ENCODE measurements at places on chromosomes 12 and 14.

DNA sequence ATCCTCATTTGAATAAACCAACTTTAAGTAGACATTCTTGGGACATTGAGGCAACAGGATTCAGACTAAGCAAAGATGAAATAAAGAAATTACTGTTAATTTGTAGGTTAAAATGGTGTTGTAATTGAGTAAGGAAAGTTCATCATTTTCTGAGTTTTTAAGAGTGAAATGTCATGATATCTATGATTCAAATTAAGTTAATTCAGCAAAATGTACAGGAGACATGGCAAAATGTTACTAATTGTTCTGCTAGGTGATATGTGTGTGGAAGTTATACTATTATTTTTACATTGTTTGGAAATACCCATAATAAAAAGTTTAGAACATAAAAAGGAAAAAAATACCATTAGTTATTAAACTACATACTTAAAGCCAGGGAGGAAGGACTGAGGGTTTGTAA, 55.0 kb upstream of the EGLN3 start:
- DNase-seq = no peak

DNA sequence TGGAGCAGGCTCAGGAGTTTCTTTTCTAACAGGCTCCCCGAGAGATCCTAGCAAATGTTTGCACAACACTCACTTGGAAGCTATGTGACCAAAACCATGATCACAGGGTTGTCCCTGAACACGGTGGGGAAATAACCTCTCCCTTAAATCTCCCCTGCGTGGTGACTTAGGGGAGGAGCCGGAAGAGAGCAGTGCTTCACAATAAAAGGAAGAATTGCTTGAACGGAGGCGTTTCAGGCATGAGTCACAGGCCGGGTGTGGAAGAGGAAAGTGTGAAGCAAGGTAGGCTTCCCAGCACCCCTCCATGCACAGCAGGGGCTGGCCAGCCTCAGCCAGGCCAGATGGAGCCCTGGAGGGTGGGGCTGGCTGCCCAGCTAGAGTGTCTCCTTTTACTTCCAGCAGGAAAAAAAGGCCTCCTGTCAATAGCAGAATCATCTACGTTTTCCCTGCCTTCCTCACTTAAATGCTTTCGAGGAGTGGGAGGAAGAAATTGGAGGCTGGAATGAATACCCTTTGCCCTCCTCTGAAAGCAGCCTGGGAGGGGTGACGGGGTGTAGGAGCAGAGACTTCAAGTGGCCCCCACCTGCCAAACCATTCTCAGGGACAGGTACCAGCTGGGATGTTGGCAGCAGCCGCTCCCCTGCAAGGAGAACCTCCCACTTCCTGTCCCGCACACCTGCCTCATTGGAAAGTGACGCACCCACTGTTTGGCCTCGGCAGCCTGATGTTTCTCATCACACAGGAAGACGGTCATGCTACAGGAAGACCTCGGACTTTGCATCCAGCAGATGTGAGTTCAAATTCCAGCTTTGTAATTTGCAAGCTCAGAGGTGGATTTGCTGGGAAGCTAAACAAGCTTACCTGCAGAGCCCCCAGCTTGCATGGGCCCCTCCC, 30.1 kb upstream of the PPP2R5C start:
- DNase-seq = peak; percentile 79

GRCh38 chr12:6416596-6416995, 28.2 kb upstream of the CD27 start:
- DNase-seq = no peak

- no peak for DNase-seq
Observed at GRCh38 chr12:39144613-39145061, 239.2 kb upstream of the CPNE8 start.

DNA sequence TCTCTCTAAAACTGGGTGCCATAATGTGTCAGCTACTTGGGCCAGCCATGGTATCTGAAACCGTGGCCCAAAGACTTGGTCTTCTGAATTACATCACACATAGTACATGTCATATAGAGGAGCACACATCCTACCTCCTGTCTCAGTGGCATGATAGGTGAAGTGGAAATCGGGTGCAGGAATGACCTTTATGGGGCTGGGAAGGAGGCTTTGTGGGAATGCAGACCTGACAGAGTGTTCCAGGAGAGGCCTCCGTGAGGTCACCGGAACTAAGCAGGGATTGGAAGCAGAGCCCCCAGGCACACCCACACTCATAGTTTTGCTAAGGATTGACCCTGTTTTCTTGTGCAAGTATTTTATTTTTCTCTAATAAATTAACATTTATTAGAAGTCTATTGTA, 82.6 kb downstream of the NTF3 start:
- DNase-seq = no peak

GRCh38 chr12:117439531-117440001, 78.1 kb upstream of the NOS1 start:
- no peak for DNase-seq

DNA sequence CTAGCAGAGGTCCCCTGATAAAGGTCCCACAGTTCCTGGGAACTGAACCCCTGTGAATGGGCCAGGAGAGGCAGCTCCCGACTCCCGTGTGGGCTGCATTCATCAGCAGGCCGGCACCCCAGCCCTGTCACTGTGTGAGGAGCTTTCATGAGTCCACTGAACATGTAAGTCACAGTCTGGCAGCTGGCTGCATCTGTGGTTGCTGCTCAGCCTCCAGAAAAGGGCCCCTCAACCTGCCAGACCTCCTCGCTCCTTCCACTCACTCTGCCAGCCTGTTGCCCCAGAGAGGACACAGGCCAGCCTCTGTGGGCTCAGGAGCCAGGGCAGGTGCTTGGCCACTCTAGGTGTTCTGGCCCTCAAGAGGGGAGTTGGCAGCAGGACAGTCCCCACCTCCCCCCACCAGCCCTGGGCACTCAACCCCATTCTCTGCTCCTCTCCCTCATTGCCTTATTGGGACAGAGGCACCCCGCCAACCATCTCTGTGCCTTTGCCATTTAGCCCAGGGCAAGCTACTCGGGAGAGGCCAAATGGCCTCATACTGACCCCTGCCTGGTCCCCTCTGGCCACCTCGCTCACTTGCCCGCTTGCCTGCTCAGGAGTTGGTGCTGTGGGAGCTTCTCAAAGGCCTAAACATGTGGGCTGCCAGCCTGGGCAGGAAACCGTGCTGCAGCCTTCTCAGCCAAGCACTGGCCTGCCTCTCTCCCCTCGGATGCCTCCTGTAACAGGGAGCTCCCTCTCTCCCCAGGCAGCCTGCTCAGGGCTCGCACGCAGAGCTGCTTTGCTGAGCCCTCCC, 1.9 kb downstream of the RTL1 start:
- no peak for DNase-seq

DNA sequence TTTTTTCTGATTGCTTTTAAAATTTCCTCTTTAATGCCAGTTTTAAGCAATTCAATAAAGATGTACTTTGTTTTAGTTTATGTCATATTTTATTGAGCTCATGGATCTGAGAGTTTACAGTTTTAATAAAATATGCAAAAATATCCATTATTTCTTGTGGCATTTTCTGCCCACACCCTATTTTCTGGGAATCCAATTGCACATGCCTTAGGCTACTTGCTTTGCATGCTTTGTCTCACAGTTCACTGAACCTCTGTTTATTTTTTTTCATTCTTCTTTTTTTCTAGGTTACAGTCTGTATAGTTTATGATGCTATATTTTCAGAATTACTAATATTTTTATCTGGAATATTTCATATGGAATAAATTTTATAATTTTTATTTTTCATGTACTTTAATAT, 1258.0 kb downstream of the FSCB start:
- DNase-seq = no peak

DNA sequence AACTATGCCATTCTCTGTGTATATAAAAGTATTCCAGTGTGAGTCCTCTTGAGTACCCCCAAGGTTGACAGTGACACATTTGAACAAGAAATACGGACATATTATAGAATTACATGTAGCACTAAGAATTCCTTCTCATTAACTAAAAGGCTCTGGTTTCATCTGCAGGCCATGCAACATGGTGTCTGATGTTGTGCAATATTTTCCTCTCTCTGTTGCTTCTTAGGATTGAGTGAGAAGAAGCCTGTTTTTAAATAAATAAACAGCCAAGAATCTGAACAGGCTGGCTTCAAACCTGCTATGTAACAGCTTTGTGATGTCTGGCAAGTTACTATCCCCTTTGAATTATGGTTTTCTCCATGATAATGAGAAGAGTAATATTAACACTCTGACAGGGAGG, 22.2 kb upstream of the CCER1 start:
- DNase-seq = no peak

GRCh38 chr12:63301311-63301710, 150.3 kb upstream of the AVPR1A start:
- DNase-seq = no peak

Data from activated T-helper 1 cell treated with anti-CD3 and anti-CD28 coated beads, Interleukin-12 subunit alpha, Interleukin-12 subunit beta, Interleukin-2, Interleukin-4 antibody, amounts not matched to agents 30 ng/mL and 10 ng/mL and 1 ng/mL, durations not matched to agents 14 hours and 24 hours and 36 hours (primary cell).